ENCODE measurements at places on chromosomes 1 and 21. TPM values are rescaled to one million over a fixed set of nuclear protein-coding genes. Genes with fewer than 3 reads are reported as not detected.

CLEC20A gene
- total RNA-seq: not detected

SLFNL1 gene
- 0.23 TPM for total RNA-seq

- DNase-seq: no peak
Measured at GRCh38 chr1:19442154-19443096, 42.9 kb downstream of the CAPZB start.

DNA sequence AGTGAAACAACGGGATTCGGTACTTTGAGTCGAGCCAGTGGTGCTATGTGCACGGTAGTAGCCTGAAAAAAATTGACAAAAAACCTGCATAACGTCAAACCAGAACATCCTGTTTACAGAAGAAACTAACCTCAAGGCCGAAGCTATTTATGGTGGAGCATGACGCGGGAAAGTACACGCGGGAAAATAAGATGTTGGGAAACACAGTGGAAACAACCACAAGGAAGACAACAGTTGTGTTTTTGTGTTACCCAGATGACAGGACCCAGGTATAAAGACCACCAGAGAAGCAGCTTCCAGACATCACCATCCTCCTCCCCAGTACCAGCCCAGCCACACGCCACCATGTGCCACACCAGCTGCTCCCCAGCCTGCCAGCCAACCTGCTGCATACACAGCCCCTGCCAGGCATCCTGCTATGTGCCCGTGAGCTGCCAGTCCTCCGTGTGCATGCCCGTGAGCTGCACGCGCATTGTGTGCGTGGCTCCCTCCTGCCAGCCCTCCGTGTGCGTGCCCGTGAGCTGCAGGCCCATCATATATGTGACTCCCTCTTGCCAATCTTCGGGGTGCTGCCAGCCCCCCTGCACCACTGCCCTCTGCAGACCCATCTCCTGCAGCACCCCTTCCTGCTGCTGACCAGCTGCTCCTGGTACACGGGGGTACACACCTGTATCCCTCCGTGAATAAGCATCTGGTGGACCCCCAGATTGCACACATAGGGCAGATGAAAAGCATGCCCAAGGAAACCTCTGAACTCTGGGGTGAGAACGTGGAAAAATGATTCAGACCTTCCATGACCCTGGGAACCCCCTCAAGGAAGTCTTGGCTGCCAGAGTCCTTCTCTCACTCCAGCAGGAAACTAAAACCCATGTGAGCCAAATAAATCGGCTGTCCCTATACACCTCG is at the start of gene KRTAP12-3:
TSS of gene KRTAP12-3 (plus strand) at position 298 of the 906 bp plus-strand sequence. CDS start at position 346, 48 bp downstream.
- DNase-seq: no peak

- no peak for DNase-seq
Measured at GRCh38 chr21:43916691-43917514, 51.9 kb downstream of the AGPAT3 start.

DNA sequence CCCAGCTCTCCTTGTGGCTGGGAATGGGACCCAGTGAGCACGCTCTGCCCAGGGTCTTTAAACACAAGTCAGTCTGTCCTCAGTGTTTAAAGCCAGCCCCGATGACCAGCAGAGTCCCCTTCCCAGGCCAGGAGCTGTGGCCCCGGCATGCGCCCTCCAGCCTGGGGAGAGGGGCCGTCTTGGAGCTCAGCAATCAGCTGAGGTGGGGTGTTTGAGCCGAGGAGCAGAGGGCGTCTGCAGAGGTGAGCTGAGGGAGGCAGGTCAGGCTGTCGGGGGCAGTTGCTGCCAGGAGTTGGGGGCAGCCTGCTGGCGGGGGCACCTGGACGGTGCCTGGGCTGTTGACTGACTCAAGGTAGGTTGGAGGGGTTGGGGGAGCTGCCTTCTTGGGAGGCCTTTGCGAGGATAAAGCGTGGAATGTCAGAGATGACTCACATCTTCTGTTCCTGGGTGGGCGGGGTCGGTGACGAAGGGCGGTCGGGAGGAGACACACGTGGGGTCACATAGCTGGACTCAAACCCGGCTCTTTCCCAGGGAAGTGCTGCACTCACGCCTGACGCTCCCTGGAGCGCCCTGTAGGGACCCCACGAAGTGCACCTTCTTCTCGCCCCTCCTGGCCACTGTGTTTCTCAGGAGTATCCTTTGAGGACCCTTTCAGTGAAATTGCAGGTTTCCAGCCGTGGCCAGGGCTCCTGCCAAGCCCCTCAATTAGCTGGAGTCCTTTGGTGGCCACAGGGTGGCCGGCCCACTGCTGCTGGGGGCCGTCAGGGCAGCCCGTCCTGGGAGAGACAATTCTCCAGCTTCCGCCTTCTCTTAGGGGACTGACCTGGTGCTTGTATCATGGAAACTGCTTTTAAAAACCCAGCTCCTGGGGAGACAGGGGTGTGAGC is 86.2 kb downstream of the SIK1 start:
- peak; percentile 64 for DNase-seq

ZNF648 gene
- not detected for total RNA-seq

SPRR2E gene
- total RNA-seq: not detected

TRAPPC3 gene
- total RNA-seq: 80.9 TPM

DNA sequence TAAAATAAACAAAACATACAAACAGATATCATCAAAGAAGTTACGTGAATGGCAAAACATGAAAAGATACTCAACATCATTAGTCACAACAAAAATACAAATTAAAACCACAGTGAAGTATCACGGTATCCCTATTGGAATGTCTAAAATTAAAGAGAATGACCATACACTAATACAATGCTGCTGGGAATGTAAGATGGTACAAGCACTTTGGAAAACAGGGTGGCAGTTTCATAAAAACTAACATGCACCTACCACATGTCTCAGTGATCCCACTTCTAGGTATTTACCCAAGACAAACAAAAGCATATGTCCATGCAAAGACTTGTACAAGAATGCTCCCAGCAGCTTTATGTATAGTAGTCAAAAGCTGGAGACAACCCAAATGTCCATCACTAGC is 69.1 kb downstream of the HSF2BP start:
- DNase-seq: no peak

RXFP4 gene
- 3.1 TPM for total RNA-seq

TNNT2 gene
- total RNA-seq: 0.46 TPM

FAM72D gene
- 1.8 TPM for total RNA-seq
